Fibroblast of skin of scalp (primary cell): ENCODE measurements at places on chromosomes 1 and 21.

- no peak for DNase-seq
These were observed 2.1 kb downstream of the PLD5 start for GRCh38 chr1:242522304-242522945.

- no peak for DNase-seq
These were observed 239.3 kb downstream of the KCNK2 start for GRCh38 chr1:215321802-215322201.

DNA sequence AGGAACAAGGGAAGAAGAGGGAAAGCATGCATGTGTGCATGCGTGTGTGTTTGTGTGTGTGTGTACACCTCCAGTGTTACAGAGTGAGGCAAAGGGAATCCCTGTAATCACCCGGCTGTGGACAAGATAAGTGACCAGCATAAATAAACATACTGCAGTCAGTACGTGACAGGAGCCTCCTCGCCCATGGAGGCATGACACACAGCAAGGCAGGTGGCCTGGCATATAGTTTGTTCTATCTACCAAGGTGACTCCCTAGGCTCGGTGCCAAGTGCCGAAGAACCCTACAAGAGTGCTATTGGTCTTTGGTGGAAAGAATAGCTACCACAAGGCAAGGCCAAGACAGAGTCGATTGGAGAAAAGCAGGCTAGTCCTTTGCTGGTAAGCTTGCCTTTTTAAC is 31.7 kb upstream of the HEATR1 start:
- no peak for DNase-seq

DNA sequence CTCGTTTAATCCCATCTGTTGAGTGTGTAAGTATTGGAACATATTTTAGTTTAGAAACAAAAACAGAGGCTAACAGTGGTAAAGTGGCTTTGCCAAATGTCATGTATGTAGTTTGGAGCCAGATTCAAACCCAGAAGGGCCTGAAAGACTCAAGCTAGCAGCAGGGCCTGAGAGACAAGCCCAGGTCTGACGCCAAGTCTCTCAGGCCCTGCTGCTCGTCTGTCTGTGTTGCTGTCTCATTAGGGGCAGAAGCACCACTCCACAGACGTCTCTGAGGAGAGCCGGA is 8.3 kb downstream of the CITED4 start:
- no peak for DNase-seq

DNA sequence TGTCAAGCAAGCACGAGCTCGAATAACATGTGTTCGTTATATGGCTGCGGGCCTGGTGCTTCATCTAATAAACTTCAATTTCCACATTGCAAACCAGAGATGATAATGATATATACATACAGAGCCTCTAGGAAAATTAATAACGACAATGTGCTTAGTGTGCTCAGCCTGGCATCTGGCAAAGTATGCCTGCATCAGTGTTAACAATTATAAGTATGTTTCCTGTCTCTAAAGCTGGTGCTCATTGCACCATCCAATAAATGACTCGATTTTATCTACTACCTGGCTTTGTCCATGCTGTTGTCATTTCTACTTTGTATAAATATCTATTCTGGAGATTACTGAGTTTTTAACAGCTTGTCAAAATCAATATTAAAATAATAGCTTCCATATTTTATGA is 1402.6 kb downstream of the MRPL39 start:
- DNase-seq: no peak

GRCh38 chr1:221241592-221241991 is 362.3 kb downstream of the HLX start:
- DNase-seq: no peak

DNA sequence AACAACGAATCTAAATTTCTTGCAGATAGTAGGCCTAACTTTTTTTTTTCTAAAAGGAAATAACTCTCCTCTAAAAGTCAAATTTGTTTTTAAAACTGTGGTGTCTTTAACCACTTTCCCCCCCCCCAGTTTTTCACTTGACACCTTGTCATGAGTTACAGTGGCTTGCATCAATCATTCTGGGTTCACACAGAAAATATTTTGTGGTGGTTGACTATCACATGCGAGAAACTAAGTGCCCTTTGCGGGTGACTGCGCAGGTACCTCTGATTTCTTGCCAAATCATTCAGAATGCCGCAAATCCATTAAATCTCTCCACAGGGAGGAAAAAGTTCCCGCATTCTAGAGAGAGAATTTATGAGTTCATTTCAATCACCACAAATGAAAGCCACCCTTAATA is 23.8 kb upstream of the SAMSN1 start:
- DNase-seq: no peak

DNA sequence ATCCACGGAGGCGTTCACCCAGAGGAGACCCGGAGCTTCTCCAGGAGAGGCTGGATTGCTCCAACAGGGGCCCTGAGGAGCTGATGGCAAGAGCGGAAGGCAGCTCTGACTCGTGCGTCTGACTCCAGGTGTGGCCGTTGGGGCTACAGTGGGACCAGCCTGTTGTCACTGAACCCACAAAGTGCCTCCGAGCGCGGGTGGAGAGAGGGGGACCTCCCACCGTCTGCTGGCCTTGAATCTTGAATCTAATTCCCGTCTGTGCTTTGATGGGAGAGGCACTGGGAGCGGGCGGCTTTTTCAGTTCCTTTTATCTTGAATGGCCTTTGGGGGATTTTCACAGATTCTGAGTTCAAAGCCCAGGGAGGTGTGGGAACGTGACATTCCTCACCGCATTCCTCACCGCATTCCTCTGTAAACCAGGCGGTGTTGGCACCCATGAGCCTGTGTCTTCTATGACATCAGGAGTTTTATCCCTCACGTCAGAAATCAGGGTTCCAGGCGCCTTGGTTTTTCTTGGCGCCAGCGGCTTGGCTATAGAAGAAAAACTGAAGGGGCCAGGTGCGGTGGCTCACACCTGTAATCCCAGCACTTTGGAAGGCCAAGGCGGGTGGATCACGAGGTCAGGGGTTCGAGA is 39.2 kb upstream of the COL18A1 start:
- peak; percentile 68 for DNase-seq

DNA sequence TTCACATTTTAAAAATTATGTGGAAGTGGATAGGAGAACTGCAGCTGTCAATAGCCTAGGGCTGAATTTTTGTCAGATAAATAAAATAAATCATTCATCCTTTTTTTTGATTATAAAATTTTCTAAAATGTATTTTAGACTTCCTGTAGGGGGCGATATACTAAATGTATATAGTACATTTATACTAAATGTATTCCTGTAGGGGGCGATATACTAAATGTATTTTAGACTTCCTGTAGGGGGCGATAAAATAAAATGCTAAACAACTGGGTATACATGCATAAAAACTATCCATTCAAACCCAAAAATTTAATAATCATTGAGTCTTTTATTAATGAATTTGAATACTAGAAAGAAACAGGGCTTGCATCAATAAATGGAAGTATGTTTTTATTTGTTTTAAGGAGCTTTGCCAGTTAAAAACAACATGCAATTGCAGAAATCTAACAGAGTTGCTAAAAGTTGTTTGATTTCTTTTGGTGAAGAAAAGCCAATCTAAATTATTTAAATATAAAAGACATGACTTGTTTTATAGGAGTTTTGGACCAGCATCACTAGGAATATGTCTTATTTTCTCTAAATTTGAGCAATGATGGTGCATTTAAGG is 31.4 kb downstream of the CLCA1 start:
- DNase-seq: peak; percentile 30

GRCh38 chr1:199809311-199809710 is 218.2 kb upstream of the NR5A2 start:
- DNase-seq: no peak

GRCh38 chr1:25668931-25669573 is 52.5 kb downstream of the MAN1C1 start:
- no peak for DNase-seq

GRCh38 chr1:93839307-93839706 is 39.7 kb downstream of the DNTTIP2 start:
- DNase-seq: peak; percentile 59

DNA sequence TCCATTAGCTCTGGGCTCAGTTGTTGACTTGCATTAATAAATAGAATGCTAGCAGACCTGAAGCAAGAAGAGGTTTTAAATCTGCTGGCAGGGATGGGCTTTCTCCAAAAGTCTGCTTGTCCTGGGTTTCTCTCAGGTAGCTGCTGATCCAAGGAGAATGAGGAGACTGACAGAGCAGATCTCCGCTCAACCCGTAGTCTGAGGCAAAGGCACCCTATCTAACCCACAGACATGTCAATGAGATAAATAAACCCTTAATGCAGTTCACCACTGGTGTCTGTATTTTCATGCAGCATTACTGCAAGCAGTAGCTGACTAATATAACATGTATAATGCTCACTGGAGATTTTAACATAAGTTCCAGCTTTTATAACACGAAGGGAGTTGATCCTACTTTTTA is 44.1 kb upstream of the RGS21 start:
- DNase-seq: no peak

DNA sequence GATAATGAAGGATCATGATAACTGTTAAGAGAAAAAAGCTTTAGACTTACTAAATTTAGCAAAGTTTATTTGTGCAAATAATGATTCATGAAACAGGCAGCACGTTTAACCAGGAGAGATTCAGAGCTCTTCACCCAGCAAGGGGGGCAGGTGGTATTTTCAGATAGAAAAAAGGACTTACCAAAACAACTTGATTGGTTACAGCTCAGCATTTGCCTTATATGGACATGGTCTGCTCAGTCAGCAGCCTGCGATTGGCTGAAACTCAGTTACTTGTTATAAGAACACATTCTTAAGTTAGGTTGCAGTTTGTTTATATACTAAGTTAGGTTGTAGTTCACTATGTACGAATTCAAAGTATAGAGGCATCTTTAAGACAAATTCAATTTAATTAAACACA is 165.6 kb downstream of the DUSP10 start:
- peak; percentile 61 for DNase-seq

DNA sequence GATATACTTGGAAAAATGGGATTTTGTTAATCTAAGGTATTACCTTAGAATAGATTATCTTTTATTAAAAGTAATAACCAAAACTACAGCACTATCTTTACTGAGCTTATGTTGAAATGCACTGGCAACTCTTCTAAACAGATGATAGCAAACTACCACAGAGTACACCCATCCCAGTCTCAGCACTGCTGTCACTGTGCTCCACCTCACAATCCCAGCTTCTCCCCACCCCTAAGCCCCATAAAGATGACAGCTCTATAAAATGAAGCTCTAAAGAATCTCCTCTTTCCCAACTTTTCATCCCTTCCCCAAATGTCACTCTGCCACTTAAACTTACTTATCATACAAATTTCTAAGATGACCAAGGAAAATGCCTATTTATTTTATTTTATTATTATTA is 6.4 kb downstream of the DSTYK start:
- no peak for DNase-seq

- no peak for DNase-seq
These were observed 113.7 kb upstream of the PALMD start for GRCh38 chr1:99532276-99532580.

GRCh38 chr1:43438953-43439581 is 14.7 kb downstream of the HYI start:
- no peak for DNase-seq

- no peak for DNase-seq
These were observed 20.9 kb upstream of the RNF11 start for GRCh38 chr1:51215169-51215568.

DNA sequence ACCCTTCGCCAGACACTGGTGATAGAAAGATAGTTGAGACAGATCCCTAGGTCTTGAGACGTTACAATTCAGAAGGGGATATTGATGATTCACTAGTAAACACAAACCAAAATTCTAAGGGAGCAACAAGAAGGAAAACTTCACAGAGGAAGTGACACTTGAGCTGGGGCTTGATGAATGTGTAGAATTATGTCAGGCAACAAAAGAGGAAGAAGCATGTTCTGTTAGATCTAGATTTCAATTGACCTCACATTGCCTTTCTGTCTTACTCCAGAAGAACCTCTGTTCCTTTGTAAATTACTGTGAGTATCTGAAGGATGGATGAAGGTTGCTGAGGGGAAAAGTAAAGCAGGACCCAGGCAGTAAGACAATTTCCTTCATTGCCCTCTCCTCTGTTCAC is 328.2 kb downstream of the KCTD3 start:
- DNase-seq: no peak

GRCh38 chr1:43938892-43939587 is 5.4 kb downstream of the ARTN start:
- no peak for DNase-seq

GRCh38 chr1:161739865-161740566 is 9.6 kb upstream of the DUSP12 start:
- no peak for DNase-seq

DNA sequence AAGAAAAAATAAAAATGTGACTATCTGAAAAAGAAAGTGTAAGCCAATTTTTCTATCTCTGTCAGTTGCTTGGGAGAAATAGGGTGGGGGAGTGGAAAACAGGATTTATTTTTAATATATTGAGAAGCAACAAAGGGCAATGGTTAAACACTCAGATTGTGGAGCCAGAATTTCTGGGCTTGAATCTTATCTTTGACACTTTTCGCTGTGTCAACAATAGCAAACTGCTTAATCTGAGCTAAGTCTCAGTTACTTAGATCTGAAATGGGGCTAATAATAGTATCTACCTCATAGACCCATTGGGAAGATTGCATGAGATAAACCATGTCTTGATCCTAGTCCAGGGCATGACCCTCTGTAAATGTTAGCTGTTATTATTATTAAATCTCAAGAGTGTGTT is 468.1 kb downstream of the ADGRL2 start:
- no peak for DNase-seq

DNA sequence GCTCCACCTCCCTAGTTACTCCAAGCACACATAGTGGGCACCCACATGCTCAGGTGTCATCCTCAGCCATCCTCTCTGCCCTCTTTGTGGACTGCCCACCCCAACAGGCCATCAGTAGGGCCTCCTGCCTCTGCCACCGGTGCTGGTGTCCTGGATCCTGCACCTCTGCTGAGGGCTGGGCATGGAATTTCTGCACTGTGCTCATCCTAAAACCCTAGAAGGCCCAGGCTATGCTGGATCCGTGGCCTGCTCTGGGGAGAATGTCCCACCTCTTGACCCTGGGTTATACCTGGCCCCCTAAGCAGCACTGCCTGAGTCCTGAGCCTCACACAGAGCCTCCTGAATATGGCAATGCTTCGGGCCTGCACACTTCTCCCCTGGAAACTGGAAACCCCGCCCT is 318.3 kb downstream of the MATN1 start:
- DNase-seq: no peak

- DNase-seq: no peak
These were observed 9.1 kb upstream of the RAB7B start for GRCh38 chr1:206012086-206012859.

DNA sequence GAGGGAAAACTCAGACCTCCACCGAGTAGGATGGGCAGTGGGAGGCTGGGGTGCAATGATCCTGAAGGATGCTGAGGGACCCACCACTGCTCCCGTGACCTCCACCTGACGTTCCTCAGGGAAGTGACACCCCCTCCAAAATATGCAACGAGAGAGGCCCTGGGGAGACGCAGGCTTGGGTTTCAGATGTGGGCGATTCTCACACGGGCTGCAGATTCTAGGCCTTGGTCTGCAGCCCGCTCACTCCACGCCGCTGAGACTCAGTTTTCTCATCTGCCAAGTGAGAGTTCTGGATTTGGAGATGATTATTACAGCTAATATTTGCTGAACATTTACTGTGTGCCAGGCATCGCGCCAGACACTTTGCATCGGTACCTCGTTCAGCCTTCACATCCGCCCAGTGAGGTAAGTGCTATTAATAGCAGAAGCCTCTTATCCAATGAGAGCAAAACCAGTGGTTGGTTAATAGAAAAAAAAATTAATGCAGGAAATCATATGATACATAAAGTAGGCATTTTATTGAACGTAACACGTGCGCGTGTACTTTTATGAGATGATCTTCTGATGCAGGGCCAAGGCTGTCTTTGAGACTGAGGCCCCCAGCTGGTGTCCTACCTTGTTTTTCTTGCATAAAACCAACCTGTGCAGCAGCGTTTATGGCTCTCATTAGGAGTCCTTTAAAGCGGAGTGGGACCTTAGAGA is 102.0 kb upstream of the RUNX3 start:
- peak; percentile 74 for DNase-seq
